Aorta (tissue), 5 donors: ENCODE measurements at places on chromosomes 6 and 20.

DNA sequence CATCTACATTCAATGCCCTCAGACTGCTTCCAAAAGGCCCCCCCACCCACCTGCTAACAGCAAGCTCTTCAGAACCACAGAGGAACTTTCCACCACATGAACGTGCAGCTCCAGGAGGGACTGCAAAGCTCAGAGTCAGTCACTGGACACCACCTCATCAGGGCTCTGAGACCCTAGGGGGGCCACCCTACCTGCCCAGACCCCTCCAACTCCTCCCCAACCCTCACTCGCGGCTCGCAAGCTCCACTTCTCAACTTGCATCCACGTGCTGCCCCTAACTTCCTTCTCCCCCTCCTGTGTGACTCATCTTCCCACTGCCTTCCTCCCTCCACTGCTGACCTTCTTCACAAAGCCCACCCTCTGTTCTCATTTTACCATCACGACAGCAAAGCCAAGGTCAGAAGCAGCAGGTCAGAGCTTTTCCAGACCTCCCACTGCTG is 6.5 kb downstream of the MBOAT1 start:
- DNase-seq: no peak

DNA sequence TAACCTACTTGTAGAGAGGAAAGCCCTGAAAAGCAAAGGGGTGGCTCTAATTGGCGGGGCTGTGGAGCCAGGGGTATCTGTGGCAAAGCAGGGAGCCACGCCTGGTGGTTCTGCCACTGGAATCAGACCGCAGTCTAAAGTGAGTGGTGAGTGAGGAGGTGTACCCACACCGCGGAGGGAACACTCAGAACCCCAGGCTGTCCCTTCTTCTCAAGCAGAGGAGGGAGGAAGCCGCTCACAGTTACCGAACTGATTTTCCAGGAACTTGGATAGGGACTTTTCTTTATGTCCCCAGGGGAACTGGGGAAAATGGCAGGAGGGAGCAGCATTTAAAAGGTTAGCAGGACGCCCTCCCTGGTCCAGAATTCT is 287.2 kb downstream of the TAF4 start:
- DNase-seq: no peak

DNA sequence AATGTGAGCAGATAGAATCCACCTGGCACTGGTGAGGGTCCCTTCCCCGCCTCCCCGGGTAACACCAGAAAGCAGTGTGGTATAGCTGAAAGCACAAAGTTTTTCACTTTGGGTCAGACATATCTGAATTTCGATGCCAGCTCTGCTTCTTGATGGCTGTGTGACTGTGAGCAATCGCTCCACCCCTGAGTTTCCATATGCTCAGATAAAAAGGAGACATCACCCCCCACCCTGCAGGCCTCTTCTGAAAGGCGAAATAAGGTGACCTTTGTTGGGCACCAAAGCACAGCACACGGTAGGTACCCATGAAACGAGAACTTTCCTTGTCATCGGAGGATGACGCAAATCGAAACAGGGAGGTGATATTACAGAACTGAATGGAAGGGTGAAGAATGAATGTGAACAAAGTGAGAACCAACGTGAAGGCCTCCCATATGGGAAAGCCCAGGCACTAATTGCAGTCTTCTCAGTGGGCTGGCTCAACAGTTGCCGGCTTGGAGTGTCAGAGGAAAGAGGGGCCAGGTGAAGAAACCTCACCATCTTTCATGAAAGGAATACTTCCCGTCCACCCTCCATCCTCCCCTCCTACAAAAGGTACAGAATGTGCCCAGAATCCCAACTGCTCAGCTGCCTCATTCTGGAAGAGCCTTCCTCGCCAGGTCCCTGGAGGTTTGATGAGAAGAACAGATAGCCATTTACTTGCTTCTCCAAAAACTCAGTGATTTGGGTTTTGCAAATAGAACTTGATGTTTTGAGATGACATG is 61.8 kb downstream of the NFATC2 start:
- DNase-seq: no peak

GRCh38 chr20:50589548-50590347 is 79.6 kb downstream of the PTPN1 start:
- no peak for DNase-seq

DNA sequence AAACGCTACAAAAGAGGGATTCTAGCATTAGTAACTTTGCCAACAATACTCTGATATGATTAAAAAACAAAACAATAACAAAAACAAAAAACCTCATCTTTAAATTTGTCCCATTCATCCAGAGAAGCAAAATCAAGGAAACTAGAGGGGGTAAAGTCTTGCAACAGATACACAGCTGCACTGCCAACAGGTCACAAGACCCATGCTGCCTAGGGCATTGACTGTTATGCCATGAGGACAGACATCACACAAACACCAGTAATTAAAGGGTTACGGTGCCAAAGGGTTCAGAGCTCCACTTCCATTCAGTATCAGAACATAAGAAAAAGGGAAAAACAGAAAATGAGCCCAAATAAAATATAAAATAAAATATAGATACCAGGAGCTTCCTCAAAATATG is 1.6 kb downstream of the TBC1D20 start:
- no peak for DNase-seq

DNA sequence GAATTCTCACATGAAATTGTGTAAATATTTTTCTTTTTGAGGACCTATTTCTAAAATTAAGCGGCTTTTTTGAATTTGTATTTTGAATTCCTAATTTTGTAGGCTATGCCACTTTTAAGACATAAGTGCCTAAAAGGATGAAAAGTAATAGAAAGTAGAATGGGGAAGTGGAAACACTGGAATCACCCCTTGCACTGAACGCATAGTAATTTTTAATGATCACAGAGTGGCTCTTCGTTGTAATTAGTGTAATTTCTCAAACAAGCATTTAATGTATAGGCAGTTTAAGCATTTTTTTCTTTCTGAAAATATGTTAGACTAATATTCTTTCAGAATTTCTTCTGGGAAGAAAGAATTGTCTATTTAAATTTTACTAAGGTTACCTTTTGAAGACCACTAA is 73.2 kb downstream of the ARID1B start:
- DNase-seq: no peak

- no peak for DNase-seq
These were observed 223.9 kb downstream of the PRL start for GRCh38 chr6:22072949-22073348.

GRCh38 chr6:163777716-163778115 is 363.2 kb downstream of the QKI start:
- no peak for DNase-seq

GRCh38 chr6:69647726-69648125 is 149.1 kb downstream of the LMBRD1 start:
- DNase-seq: no peak
